ENCODE measurements at places on chromosomes 7 and 10.

DNA sequence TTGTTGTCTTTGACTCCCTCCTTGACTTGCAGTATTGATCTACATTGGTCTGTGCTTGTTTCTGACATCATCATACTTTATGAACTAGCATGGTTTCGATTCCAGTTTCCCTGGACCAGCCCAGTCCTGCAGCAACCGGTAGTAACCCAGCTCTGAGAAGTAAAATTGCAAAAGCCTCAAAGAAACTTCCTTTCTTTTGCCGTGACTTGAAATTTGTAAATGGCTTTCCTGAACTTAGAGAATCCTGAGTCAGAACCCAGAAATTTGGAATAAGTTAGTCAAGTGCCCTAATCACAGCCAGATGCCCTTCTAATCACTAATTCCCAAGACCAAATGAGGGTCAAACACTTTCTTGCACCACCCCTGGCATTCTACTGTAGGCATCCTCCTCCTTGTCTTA, 15.0 kb downstream of the TAS2R60 start:
- no peak for DNase-seq

DNA sequence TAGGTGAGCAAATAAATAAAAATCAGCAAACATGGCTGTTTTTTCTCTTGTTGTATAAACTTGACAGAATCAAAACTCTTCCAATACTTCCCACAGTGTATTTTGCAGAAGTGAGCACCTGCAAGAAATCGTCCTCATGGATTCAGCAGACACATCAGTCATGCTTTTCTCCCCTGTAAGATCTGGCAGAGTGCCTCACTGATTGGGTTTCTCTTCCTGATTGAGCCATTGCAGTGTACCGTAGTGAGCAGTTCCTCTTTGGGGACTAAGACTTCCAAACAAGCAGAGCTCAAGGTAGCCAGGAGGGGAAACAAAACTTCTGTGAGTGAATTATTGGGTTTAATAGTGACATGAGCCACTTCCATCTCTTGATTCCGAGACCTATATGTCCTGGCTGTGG, 2.2 kb upstream of the CCDC3 start:
- DNase-seq = no peak

DNA sequence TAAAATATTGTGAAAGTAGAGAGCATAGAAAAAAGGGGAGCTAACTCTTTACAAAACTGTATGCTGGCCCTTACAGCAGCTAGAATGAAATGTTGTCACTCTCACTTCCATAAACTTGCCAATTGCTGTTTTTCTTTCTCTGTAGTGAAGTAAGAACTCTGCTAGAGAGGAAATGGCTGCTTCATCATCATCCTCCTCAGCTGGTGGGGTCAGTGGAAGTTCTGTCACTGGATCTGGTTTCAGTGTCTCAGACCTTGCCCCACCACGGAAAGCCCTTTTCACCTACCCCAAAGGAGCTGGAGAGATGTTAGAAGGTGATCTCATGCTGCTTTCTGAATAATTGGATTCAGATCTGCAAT, 7.6 kb upstream of the ASCC1 start:
- no peak for DNase-seq

GRCh38 chr10:98096731-98097130, 37.7 kb upstream of the R3HCC1L start:
- no peak for DNase-seq

- no peak for DNase-seq
Measured at GRCh38 chr10:50567384-50567783, 56.4 kb downstream of the SGMS1 start.

GRCh38 chr7:129550693-129551360, 48.5 kb downstream of the SMKR1 start:
- no peak for DNase-seq

GRCh38 chr7:41536122-41536872, 166.6 kb downstream of the INHBA start:
- DNase-seq = no peak
